ENCODE measurements at places on chromosomes 13 and 19. TPM values are rescaled to one million over a fixed set of nuclear protein-coding genes. Genes with fewer than 3 reads are reported as not detected.
A peak's percentile ranks its signal among the peaks of the same experiment; 100 is the strongest.

GRCh38 chr13:30308548-30308947 is 1.2 kb upstream of the KATNAL1 start:
- H3K4me1 ChIP-seq: peaks cover 14% of the 10 kb centered on the region
- peak overlapping the region; percentile 26 for H3K4me3 ChIP-seq
- no peaks in the 10 kb centered on the region for H3K27me3 ChIP-seq
- H3K36me3 ChIP-seq: no peaks in the 10 kb centered on the region

GRCh38 chr13:103731959-103732358 is 665.7 kb upstream of the SLC10A2 start:
- no peaks in the 10 kb centered on the region for H3K36me3 ChIP-seq
- no peaks in the 10 kb centered on the region for H3K4me1 ChIP-seq
- H3K27me3 ChIP-seq: no peaks in the 10 kb centered on the region
- no peak overlapping the region for H3K27ac ChIP-seq
- DNase-seq: no peak

- peaks cover 71% of the 10 kb centered on the region for H3K36me3 ChIP-seq
- H3K27ac ChIP-seq: peak overlapping the region; percentile 28
- no peaks in the 10 kb centered on the region for H3K27me3 ChIP-seq
- H3K4me3 ChIP-seq: no peak overlapping the region
- no peaks in the 10 kb centered on the region for H3K4me1 ChIP-seq
Measured at GRCh38 chr13:24473686-24474085, 38.9 kb downstream of the PARP4 start.

DNA sequence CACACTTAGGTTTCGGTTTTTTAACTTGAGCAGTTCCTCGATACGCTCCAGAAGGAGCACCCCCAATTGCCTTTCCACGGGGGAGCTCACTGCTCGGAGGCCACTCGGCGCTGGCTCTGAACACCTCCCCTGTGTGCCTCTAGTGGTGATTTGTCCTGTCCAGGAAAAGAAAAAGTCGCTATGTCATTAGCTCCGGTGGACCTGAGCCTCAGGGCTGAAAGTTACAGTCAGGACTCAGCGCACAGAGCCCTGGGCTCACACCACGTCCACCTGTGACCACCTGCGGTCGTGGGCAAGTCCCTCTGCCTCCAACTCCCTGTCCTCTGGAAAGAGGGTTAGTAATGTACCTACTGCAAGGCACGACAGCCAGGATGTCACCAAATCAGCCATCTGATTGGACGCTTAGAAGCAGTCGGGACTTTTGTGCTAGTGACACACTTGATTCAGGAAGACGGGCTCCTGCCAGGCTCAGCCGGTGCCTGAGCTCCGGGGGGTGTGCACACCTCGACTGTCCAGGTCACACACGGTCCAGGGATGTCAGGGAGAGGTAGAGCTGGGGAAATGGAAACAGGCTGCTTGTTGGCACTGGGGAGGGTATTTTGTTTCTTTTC is 3.9 kb upstream of the TMPRSS9 start:
- H3K4me3 ChIP-seq: no peak overlapping the region
- no peak for DNase-seq
- peaks cover 7% of the 10 kb centered on the region for H3K27me3 ChIP-seq
- H3K4me1 ChIP-seq: peaks cover 5% of the 10 kb centered on the region

DNA sequence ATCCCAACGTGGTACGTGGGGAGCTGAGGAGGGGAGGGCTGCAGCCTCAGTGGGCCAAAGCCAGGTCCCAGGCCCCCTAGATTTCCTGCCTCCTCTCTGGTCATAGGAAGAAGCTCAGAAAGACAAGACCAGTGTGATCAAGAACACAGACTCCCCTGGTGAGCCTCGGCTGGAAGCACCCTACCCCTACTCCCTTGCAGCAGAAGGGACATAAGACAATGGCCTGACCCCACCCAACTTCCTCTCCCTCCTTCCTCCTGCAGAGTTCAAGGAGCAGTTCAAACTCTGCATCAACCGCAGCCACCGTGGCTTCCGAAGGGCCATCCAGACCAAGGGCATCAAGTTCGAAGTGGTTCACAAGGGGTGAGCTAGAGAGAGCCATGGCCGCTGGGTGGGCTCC is 11.5 kb downstream of the PODNL1 start:
- H3K36me3 ChIP-seq: peaks cover 20% of the 10 kb centered on the region
- H3K4me3 ChIP-seq: no peak overlapping the region
- H3K4me1 ChIP-seq: no peaks in the 10 kb centered on the region
- peaks cover 2% of the 10 kb centered on the region for H3K27me3 ChIP-seq
- H3K27ac ChIP-seq: no peak overlapping the region

DNA sequence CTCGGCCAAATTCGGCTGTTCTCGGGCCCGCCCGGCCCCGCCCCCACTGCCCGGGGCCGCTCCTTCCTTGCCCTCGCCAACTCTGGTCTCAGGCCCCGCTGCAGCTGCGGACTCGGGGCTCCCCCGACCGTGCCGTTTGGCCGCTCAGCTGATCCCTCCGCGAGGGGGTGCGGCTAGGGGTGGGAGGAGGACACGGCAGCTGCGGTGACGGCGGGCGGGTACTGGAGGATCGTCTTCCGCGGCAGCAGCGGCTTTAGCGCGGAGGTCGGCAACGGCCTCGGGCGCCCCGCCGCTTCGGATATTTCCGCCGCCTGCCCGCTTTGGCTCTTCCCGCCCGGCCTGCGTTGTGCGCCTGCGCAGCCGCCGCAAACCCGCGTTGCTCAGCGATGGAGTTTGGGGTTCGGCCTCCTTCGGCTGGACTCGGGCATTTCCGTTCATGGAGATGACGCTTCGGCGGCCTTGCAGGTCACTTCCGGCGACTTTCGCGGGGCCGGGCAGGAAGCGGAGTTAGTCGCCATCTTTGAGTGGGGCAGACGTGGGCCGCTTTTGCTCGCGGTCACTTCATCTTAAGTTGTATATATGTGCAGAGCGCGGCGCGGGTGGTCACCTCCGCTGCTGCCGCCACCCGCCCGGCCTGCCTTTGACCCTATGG is 338 bp upstream of the UBE2M start:
- peaks cover 83% of the 10 kb centered on the region for H3K4me1 ChIP-seq
- peaks cover 33% of the 10 kb centered on the region for H3K27me3 ChIP-seq
- no peaks in the 10 kb centered on the region for H3K36me3 ChIP-seq
- peak overlapping the region; percentile 99 for H3K27ac ChIP-seq

- no peak overlapping the region for H3K4me3 ChIP-seq
- H3K36me3 ChIP-seq: no peaks in the 10 kb centered on the region
- peaks cover 23% of the 10 kb centered on the region for H3K27me3 ChIP-seq
- H3K27ac ChIP-seq: no peak overlapping the region
- no peaks in the 10 kb centered on the region for H3K4me1 ChIP-seq
Measured at GRCh38 chr19:54659300-54659699, 3.5 kb upstream of the LILRB4 start.

Gene PDE4C
- not detected for polyA plus RNA-seq

Gene ALOX5AP
- polyA plus RNA-seq: 449 TPM

Gene SULT2B1
- not detected for polyA plus RNA-seq
